ENCODE measurements at places on chromosomes 11 and 22. TPM values are rescaled to one million over a fixed set of nuclear protein-coding genes. Genes with fewer than 3 reads are reported as not detected.

DNA sequence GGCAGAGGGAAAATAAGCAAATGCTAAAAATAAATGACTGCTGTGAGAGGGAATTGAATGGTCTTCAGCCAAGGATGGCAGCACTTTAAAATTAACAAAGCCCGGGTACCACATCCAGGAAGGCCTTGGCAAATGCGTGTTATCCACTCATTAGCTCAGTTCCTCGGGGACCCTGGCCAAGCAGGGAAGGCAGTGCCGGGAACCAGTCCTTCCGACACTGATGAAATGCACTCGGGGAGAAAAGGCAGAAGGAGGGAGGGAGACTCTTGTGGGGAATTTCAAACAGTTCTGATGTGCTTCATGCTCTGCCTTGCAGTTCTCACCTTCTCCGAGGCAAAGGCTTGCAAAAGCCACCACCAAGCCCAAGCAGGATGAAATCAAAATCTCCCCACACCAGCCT lies 38.3 kb downstream of the CLPB start:
- DNase-seq = no peak

DNA sequence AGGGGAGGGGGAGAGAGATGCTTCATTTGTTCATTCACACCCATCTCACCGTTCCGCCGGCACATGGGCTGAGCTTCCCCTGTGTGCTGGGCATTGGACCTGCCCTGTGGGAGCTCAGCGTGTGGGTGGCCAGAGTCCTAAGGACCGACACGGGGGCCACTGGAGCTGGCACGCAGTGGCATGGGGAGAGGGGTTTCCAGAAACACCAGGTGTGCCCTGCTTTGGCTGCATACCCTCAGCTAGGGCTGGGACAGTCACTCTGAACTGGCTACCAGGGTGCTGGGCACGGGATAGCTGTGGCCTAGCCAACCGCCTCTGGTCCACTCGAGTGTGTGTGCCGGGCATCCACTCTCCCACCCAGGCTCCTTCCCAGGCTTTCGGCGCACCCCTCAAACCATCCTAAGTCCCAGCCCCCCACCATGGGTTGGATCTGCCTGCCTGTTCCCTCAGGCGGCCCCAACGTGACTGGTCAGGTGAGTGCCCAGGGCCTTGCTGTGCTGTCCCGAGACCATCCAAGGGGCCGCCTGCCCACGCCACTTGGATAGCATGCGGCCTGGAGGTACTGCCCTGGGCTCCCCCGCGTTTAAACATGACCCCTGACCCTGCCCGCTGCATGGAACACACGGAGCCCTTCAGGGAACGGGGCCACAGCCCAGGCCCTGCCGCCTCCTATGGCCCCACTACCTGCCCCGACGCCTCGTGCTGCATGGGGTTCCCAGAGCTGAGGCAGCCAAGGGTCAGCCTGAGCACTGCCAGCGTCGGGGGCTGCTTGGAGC lies 51.6 kb upstream of the LINC01488 start:
- no peak for DNase-seq

- DNase-seq = peak; percentile 83
Measured at GRCh38 chr11:69670158-69670845, 4.9 kb downstream of the LTO1 start.

- DNase-seq = peak; percentile 80
Measured at GRCh38 chr22:18057568-18058209, 20.1 kb upstream of the PEX26 start.

DNA sequence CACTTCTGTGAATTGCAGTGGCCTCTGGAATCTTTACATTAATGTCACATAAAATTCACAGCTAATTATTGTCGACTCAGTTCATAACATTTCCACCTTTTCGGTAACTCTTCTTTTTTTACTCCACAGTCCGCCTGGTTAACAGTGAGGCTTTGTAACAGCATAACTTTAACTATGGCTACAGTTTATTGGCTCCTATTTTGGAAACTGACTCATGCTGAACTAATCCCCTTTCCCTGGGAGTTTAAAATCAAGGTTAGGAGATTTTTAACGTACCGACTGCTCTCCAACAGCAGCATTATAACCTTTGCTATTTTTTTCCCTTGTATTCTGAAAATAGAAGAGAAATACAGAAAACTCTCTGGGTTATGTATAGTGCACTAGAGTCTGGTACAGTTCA lies 3.2 kb upstream of the POGLUT3 start:
- peak; percentile 74 for DNase-seq

DNA sequence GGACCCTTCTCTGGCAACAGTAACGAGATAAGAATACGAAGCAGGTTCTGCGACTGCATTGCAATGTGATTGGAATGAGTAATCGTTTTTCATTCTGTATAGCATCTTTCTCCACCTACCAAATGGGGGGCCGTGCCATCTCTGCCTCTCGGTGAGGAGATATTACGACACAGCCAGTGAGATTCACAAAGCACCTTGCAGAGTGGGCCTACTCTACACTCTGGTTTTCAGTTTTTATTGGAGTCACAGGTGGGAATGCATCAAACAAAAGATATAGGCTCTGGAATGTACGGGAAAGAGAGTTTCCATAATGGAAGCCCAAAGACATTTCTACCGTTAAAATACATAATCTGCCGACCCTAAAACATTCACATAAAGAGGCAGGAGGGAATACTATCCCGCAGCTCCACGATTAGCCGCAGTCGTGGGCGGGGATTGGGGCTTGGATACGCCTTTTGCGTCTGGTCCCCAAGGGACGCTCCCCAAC lies 423 bp upstream of the RTN3 start:
- DNase-seq = no peak

- DNase-seq = no peak
Measured at GRCh38 chr11:131811383-131811782, 441.0 kb downstream of the NTM start.

DNA sequence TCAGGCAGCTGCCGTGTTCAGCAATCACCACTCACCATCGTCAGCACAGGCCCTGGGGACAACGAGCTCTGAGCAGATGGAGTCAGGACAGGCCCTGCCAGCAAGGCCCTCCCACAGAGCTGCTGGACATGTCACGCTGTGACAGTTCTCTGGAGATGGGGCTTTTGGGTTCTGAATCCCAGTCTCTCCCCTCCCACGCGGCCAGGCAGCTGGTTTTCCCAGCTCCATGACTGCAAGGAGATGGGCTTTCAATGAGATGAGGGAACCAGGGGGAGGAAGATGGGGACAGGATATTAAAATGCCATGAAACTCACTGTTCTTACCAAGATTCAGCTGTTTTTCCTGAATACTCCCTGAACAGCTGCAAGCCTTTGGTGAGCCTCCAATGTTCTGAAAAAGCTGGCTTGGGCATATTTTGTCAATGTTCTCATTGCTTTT lies 305.9 kb downstream of the BRD1 start:
- DNase-seq = no peak

DNA sequence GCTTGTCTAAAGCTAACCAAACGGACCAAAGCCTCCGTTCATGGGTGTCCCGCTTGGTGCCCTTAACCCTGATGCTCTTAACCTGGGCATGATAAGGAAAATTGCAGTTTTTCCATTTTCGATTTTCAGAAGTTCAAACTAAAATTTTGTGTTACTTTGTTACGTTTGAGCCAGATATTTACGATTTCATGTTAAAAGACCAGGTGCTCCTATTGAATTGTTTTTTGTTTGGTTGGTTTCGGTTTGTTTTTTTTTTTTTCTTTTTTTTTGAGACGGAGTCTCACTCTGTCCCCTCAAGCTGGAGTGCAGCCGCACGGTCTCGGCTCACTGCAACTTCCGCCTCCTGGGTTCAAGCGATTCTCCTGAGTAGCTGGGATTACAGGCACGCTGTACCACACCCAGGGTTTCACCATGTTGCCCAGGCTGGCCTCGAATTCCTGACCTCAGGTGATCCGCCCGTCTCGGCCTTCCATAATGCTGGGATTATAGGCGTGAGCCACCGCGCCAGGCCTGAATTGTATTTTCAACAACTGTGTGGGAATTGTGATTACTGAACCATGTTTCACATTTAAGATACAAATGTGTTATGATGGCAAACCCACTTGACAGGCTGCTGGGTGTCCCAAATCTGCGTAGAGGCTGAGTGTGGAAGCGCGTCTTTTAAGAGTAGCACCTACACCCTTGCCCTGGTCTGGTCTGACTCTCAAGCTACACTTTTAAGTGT lies 864 bp upstream of the USP28 start:
- no peak for DNase-seq

GRCh38 chr11:114130115-114130576 lies 70.6 kb downstream of the ZBTB16 start:
- no peak for DNase-seq

DNA sequence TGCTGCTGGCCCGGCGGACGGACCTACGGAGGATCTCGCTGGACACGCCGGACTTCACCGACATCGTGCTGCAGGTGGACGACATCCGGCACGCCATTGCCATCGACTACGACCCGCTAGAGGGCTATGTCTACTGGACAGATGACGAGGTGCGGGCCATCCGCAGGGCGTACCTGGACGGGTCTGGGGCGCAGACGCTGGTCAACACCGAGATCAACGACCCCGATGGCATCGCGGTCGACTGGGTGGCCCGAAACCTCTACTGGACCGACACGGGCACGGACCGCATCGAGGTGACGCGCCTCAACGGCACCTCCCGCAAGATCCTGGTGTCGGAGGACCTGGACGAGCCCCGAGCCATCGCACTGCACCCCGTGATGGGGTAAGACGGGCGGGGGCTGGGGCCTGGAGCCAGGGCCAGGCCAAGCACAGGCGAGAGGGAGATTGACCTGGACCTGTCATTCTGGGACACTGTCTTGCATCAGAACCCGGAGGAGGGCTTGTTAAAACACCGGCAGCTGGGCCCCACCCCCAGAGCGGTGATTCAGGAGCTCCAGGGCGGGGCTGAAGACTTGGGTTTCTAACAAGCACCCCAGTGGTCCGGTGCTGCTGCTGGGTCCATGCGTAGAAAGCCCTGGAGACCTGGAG lies 74.1 kb downstream of the LRP5 start:
- no peak for DNase-seq

DNA sequence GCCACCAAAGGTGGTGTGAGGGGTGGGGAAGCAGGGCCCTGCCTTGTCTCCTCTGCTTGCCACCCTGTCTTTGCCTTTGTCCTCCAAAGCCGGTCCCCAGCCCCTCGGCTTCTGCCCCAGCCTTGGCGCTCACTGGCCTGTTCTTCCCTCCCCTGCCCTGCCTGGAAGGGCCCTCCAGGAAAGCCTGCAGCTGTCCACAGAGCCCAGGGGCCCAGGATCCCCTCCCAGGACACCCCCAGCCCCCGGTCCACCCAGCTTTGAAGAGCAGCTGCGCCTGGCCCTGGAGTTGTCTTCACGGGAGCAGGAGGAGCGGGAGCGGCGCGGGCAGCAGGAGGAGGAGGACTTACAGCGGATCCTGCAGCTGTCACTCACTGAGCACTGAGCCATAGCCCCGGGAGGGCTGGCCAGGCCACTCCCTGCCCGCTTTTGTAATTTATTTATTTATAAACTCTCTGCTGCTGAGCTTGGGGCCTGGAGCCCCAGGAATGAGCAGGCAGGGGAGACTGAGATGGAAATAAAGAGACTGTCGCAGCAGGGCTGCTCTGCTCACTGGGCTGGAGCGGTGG lies 1.3 kb upstream of the SSH3 start:
- DNase-seq = peak; percentile 78

GRCh38 chr22:17086296-17086695 lies 1.5 kb downstream of the IL17RA start:
- no peak for DNase-seq

DNA sequence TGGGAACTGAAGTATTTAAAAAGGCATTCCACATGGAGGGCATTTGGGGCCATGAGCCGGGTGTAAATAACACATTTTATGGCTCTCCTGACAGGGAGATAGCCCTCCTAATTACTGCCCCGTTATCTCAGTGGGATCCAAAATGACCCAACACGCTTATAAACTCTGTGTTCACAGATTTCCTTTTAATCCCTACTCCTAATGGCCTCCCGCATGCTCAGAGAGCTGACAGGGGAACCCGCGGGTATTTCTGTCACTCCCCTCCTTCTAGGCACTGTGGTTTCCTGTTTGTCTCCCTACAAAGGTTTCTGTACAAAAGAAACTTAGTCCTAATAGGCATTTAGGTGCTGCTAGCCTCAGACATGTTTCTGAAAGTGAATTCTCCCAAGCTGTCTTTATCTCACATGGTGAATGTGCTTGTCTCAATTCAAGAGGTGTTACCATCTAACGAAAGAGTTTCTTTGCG lies 202.8 kb upstream of the SEZ6L start:
- no peak for DNase-seq

- DNase-seq = no peak
Measured at GRCh38 chr22:41564563-41564962, 3.8 kb downstream of the CSDC2 start.

- DNase-seq = no peak
Measured at GRCh38 chr11:65613091-65613928, 711 bp downstream of the MAP3K11 start.

- peak; percentile 28 for DNase-seq
Measured at GRCh38 chr11:94806014-94806413, 37.9 kb downstream of the AMOTL1 start.

- no peak for DNase-seq
Measured at GRCh38 chr11:95688501-95689222, 100.9 kb downstream of the FAM76B start.

DNA sequence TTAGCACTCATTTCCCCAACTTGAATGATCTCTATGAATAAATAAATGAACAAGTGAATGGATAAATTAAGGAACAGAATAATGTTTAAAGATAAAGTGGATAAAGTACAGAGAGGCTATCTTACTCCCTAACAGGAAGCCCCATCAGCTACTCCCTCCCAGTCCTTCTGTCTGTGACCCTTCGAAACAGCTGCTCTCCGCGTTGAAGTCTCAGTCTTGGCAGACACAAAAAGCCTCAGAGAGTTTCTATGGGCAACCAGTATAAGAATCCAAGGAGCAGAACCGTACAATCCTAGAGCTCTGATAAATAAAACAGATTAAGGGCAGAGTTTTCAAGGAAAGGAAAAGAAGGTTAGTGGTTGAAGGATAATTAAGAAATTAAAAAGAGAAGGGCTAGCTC lies 35.0 kb downstream of the GUCY1A2 start:
- peak; percentile 73 for DNase-seq

Gene CRYBB1
- total RNA-seq = 0.72 TPM

Gene TRIM34
- total RNA-seq = 10.1 TPM

Gene CACNA1I
- 0.48 TPM for total RNA-seq

Gene IGSF9B
- total RNA-seq = 30.1 TPM

Gene VSIG10L2
- total RNA-seq = 0.24 TPM

Gene OMP
- total RNA-seq = not detected

Gene RCOR2
- total RNA-seq = 3.4 TPM

Gene INS
- total RNA-seq = not detected

Measured in umbilical cord (tissue), 2 donors.